ENCODE measurements at places on chromosomes 3 and 15.

DNA sequence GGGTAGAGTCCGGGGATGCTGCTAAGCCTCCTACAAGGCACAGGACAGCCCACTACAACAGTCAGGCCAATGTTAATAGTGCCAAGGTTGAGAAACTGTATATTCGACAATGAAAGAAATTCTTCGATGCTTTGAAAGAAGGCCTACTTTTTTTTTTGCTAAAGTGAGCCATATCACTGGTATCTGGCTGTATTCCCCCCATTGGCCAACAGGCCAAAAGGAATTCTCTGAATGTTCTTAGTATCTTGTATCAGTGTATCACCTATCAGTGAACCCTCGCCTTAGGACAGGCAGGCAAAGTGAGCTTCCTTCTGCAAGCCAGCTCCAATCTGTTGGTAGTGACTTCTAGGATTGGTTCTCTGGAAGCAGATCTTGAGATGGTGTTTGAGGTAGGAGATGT lies 74.2 kb downstream of the SNTN start:
- no peak for DNase-seq

GRCh38 chr3:13487403-13487802 lies 7.3 kb downstream of the HDAC11 start:
- DNase-seq = no peak

GRCh38 chr3:179404307-179404706 lies 47.0 kb downstream of the GNB4 start:
- no peak for DNase-seq

GRCh38 chr15:98744506-98744905 lies 96.2 kb downstream of the IGF1R start:
- DNase-seq = no peak

- DNase-seq = no peak
Observed at GRCh38 chr15:89015412-89016097, 72.7 kb upstream of the ABHD2 start.

DNA sequence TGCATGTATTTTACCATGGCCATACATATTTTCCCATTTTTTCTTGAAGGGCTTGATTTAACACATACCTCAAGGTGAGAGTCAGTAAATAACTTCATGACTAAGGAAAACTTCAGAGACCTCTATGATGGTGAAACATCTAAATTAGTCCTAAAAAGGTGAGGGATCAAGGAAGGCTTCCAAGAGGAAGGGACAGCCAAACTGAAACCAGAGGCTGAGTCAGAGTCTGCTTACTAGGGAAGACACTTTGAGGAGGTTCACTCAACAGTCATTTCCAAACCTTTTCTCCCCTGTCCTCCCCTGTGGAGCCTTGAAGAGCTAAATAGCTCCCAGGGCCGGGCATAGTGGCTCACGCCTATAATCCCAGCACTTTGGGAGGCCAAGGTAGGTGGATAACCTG lies 206.6 kb downstream of the SHQ1 start:
- DNase-seq = no peak

GRCh38 chr3:58496206-58496857 lies 4.4 kb downstream of the KCTD6 start:
- DNase-seq = no peak

DNA sequence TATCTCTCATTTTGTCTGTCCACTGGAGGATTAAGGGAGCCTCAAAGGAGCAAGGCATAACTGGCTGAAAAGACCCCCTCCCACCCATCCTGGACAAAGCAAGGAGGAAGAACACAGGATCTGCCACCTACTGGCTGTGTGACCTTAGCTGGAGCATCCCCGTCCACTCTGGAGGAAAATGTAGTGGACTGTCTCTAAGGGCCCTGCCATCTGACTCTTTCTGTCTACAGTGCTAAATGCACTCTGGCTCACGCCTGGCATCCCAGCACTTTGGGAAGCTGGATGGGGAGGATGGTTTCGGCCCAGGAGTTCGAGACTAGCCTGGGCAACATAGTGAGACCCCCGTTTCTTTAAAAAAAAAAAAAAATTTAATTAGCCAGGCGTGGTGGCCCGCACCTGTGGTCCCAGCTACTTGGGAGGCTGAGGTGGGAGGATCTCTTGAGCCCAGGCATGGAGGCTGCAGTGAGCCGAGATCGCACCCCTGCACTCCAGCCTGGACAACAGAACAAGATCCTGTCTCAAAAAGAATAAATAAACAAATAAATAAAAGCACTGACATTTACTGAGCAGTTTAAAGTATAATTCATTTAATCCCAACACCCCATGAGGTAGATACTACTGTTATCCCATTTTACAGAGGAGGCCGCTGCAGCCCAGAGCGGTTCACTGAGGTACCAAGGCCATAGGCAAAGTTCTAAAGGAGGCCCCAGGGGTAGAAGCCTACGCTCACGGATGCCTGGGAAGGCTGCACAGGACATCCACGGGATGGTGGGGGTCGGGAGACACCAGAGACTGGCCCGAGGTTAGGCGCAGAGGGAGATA lies 1.1 kb downstream of the TBC1D2B start:
- no peak for DNase-seq

GRCh38 chr15:88794001-88794400 lies 9.2 kb upstream of the ACAN start:
- DNase-seq = no peak

Measured in cortex of kidney (tissue), 1 donor.